ENCODE measurements at places on chromosomes 4 and X. TPM values are rescaled to one million over a fixed set of nuclear protein-coding genes. Genes with fewer than 3 reads are reported as not detected.

GRCh38 chrX:79452881-79453280 is 85.7 kb upstream of the ITM2A start:
- H3K36me3 ChIP-seq = no peaks in the 10 kb centered on the region
- no peak for DNase-seq
- no peak overlapping the region for H3K27ac ChIP-seq
- H3K4me1 ChIP-seq = no peaks in the 10 kb centered on the region
- H3K27me3 ChIP-seq = no peaks in the 10 kb centered on the region

- no peak for DNase-seq
- no peaks in the 10 kb centered on the region for H3K27me3 ChIP-seq
- no peaks in the 10 kb centered on the region for H3K36me3 ChIP-seq
Observed at GRCh38 chrX:8738588-8739189, 6.8 kb upstream of the ANOS1 start.

GRCh38 chr4:85084371-85085094 is 118.0 kb upstream of the WDFY3 start:
- peak; percentile 50 for DNase-seq
- no peaks in the 10 kb centered on the region for H3K36me3 ChIP-seq
- no peak overlapping the region for H3K27ac ChIP-seq
- no peaks in the 10 kb centered on the region for H3K27me3 ChIP-seq

- H3K4me1 ChIP-seq = peaks cover 24% of the 10 kb centered on the region
- no peak overlapping the region for H3K4me3 ChIP-seq
- H3K27me3 ChIP-seq = no peaks in the 10 kb centered on the region
- H3K36me3 ChIP-seq = peaks cover 4% of the 10 kb centered on the region
- no peak for DNase-seq
Observed at GRCh38 chr4:147491086-147491485, 10.2 kb downstream of the EDNRA start.

GRCh38 chr4:87853108-87853507 is 20.3 kb downstream of the MEPE start:
- no peaks in the 10 kb centered on the region for H3K27me3 ChIP-seq
- peak; percentile 23 for DNase-seq
- no peak overlapping the region for H3K4me3 ChIP-seq
- H3K36me3 ChIP-seq = no peaks in the 10 kb centered on the region
- H3K27ac ChIP-seq = no peak overlapping the region
- peaks cover 3% of the 10 kb centered on the region for H3K4me1 ChIP-seq

DNA sequence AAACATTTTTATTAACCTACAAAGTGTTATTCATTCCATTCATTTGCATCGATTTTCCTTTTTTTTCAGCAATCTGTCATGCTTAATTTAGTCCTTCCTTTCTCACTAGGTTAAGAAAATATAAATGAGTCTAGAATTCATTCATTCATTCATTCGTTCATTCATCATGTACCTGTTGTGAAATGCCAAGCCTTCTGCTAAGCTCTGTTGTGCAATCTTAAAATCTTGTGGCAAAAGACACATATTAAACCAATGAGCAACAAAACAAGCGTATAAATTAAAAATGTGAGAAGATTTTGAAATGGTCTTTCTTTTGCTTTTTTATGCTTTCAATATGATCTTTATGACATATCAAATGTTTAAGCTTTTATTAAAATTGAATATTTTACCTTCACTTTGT is 88.6 kb upstream of the MAD2L1 start:
- no peak overlapping the region for H3K27ac ChIP-seq
- H3K36me3 ChIP-seq = no peaks in the 10 kb centered on the region
- H3K4me3 ChIP-seq = no peak overlapping the region
- no peaks in the 10 kb centered on the region for H3K27me3 ChIP-seq

DNA sequence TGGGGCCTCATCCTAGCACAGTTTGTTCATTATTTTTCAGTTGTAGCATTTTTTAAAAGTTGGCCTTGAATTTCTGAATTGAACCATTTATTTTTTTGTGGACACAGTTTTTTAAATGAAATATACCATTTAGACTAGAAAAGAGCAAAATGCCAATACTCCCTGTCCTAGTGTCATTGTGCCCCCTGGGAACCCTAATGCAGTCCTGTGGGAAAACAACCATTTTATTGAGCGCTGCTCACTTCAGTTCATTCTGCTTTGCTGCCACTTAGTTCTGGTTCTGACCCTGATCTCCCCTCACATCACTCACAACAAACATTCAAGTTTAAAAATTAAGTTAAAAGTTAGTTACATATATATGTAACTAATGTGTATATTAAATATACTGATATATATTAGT is 5.4 kb downstream of the NFKB1 start:
- no peaks in the 10 kb centered on the region for H3K36me3 ChIP-seq
- H3K27me3 ChIP-seq = no peaks in the 10 kb centered on the region
- peaks cover 4% of the 10 kb centered on the region for H3K4me1 ChIP-seq
- no peak overlapping the region for H3K27ac ChIP-seq
- no peak overlapping the region for H3K4me3 ChIP-seq

- no peak overlapping the region for H3K4me3 ChIP-seq
- H3K4me1 ChIP-seq = no peaks in the 10 kb centered on the region
- H3K36me3 ChIP-seq = no peaks in the 10 kb centered on the region
- H3K27ac ChIP-seq = no peak overlapping the region
Observed at GRCh38 chr4:6071959-6072720, 53.9 kb upstream of the C4orf50 start.

DNA sequence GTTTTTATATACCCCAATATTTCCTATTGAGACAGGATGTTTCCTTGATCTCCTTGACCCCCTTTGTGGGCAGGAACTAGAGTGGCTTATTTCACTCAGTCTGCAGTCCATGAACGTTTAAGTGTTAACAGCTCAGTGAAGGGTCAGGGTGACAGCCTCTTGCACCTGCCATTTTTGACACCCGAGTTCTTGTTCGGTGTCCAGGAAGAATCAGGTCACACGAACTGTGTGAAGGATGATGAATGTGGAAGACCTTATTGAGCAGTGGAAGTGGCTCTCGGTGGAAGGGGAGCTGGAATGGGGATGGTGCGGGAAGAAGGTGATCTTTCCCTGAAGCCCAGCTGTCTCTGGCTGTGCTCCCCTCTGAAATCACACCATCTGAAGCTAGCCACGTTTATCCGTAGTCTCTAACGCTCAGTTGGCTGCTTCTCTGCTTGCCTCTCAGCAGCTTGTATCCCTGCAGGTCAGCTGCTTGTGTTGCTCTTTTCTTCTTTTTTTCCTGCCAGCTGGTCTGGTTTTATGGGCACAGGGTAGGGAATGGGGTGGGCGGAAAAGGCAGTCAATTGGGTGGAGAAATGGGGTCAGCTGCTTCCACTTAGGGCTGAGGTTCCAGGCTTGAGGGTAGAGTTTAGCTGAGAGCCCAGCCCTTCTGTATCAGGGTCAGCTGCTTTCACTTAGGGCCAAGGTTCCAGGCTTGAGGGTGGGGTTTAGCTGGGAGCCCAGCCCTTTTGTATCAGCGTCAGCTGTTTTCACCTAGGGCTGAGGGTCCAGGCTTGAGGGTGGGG is 29.0 kb upstream of the CCNG2 start:
- H3K36me3 ChIP-seq = no peaks in the 10 kb centered on the region
- H3K27ac ChIP-seq = no peak overlapping the region
- peaks cover 10% of the 10 kb centered on the region for H3K27me3 ChIP-seq
- no peak overlapping the region for H3K4me3 ChIP-seq

DNA sequence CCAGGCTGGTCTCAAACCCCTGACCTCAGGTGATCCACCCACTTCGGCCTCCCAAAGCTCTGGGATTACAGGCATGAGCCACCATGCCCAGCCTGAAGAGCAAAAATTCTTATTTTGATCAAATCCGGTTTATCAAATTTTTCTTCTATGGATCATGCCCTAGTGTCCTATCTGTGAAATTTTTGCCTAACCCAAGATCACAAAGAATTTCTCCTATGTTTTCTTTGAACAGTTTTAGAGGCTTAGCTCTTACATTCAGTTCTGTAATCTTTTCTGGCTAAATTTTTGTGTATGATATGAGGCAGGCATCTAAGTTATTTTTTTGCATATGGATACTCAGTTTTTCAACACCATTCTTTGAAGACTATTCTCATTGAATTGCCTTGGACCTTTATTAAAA is 27.4 kb downstream of the EDNRA start:
- no peaks in the 10 kb centered on the region for H3K36me3 ChIP-seq
- no peak overlapping the region for H3K27ac ChIP-seq
- DNase-seq = no peak
- H3K4me3 ChIP-seq = no peak overlapping the region
- peaks cover 15% of the 10 kb centered on the region for H3K4me1 ChIP-seq

DNA sequence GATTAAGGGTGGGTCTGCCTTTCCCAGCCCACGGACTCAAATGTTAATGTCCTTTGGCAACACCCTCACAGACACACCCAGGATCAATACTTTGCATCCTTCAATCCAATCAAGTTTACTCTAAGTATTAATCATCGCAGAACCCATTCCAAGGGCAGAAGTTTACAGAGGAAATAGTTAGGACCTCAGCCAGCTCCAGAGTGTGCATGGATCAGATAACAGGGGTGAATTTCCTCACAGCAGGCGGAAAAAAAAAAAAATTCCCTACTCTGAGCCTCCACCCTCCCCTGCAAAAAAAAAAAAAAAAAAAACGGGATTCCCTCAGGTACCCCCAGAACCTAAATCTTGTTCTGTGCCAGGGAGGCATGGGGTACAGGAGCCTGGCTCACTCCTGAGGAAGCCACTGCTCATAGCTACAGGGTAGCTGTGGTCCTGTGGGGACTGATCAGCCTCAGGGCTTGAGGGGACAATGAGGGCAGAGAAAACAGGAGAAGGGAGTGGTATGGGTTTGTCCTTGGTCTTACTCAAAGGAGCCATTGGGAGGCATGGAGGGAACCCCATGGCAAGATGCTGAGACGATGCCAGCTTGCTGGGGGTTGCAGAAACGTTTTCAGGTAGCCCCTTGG is 113.0 kb downstream of the DHRSX start:
- no peaks in the 10 kb centered on the region for H3K36me3 ChIP-seq
- DNase-seq = peak; percentile 55
- peaks cover 8% of the 10 kb centered on the region for H3K4me1 ChIP-seq
- H3K27ac ChIP-seq = no peak overlapping the region
- H3K27me3 ChIP-seq = no peaks in the 10 kb centered on the region
- no peak overlapping the region for H3K4me3 ChIP-seq

- no peak overlapping the region for H3K4me3 ChIP-seq
- no peaks in the 10 kb centered on the region for H3K4me1 ChIP-seq
- DNase-seq = no peak
- no peaks in the 10 kb centered on the region for H3K27me3 ChIP-seq
- no peaks in the 10 kb centered on the region for H3K36me3 ChIP-seq
Observed at GRCh38 chrX:6732101-6732500, 197.2 kb upstream of the VCX3A start.

DNA sequence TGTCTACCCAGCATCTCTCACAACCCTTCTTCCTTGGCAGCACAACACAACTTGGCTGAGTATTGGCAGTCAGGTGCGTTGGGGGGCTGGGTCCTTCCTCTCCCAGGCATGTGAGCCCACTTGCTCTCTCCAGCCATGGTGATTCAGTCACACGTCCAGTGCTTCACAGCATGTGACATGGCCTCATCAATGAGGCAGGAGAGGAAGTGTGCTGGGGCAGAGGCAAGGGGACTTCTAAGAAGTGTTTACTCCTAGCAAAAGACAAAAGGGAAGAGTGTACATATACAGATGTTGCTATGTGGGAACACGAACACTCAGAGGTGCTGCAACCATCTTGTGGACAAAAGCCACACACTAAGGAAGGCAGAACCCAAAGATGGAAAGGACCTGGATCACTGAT is 380.8 kb downstream of the FBXW7 start:
- peaks cover 6% of the 10 kb centered on the region for H3K27me3 ChIP-seq
- no peaks in the 10 kb centered on the region for H3K36me3 ChIP-seq
- H3K4me3 ChIP-seq = no peak overlapping the region
- H3K27ac ChIP-seq = no peak overlapping the region
- no peak for DNase-seq

GRCh38 chr4:185189606-185190305 is 14.0 kb downstream of the CFAP97 start:
- H3K27ac ChIP-seq = no peak overlapping the region
- no peak for DNase-seq
- H3K36me3 ChIP-seq = peaks cover 2% of the 10 kb centered on the region

DNA sequence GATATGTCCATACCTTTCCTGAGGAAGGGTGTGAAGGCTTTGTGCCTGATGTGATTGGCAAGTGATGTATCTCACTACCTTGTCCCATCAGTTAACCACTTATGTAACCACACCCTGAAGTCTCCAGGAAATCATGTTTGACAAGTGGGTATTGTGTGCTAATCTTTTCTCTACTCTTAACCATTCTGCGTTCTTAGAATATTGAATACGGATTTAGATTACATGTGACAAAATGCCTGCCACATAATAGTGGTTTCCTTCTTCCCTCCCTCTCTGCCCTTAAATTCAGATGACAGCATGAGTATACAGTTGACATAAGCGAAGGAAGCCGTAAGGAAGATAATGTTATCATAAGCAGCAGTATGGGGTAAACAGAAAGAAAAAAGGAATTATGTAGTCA is 108.4 kb downstream of the KLHL8 start:
- H3K4me3 ChIP-seq = no peak overlapping the region
- H3K27ac ChIP-seq = no peak overlapping the region
- H3K36me3 ChIP-seq = no peaks in the 10 kb centered on the region
- H3K27me3 ChIP-seq = no peaks in the 10 kb centered on the region
- DNase-seq = no peak

DNA sequence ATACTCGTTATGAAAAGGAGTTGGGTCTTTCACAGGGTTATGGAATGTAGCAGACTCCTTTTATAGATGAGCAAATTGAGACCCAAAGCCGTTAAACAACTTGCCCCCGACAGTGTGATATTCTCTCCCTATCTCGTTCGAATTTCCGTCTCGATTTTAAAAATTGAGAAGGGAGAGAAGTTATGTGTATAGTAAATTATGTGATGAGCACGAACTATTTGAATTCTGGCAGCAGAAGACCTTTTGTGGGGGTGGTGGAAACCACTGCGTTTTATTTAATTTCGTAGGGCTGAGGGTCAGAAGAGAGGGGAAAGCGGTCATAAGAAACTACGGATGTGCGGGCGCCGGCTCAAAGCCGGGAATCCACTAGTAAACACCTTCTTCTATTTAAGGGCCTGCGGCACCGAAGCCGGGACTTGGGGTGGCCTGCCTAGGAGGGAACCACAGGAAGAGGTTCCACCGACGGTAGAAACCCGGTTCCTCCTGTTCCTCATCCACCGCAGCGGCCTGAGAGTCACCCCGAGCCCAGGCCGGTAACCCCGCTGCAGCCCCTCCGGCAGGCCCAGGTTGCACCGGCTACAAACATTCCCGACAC is 1.5 kb upstream of the DDX3X start:
- H3K4me3 ChIP-seq = peak overlapping the region; percentile 57
- no peaks in the 10 kb centered on the region for H3K36me3 ChIP-seq
- H3K4me1 ChIP-seq = no peaks in the 10 kb centered on the region
- no peaks in the 10 kb centered on the region for H3K27me3 ChIP-seq

DNA sequence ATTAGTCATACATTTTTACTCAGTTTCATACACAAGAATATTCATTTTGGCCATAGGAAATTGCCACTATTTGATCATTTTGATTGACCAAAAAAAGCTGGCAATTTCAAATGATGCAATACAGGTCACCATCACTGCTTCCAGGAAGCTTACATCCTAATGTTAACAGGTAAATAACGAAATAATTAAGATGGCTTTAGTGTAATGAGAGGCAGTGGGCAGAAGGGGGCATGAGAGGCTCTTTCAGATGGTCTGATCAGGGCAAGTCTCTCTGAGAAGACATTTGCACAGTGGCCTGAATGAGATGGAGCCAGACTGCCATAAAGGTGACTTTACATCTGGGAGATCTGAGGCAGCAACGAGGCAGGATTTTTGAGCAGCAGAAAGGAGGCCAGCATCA is 170.7 kb downstream of the SLIT2 start:
- H3K36me3 ChIP-seq = no peaks in the 10 kb centered on the region
- H3K27ac ChIP-seq = no peak overlapping the region
- peak; percentile 14 for DNase-seq
- H3K4me3 ChIP-seq = no peak overlapping the region
- no peaks in the 10 kb centered on the region for H3K27me3 ChIP-seq

The POU3F4 gene
- 0.31 TPM for total RNA-seq

The BMPR1B gene
- 12.1 TPM for total RNA-seq

The FHDC1 gene
- total RNA-seq = 1.7 TPM

The PNMA3 gene
- 0.93 TPM for total RNA-seq

The F11 gene
- total RNA-seq = not detected

The MAEA gene
- 79.3 TPM for total RNA-seq

The PALLD gene
- 551 TPM for total RNA-seq

Data from astrocyte (in vitro differentiated cells and primary cell).